NCI-H2081 (cell line): ENCODE measurements at places on chromosomes 13 and 19.

DNA sequence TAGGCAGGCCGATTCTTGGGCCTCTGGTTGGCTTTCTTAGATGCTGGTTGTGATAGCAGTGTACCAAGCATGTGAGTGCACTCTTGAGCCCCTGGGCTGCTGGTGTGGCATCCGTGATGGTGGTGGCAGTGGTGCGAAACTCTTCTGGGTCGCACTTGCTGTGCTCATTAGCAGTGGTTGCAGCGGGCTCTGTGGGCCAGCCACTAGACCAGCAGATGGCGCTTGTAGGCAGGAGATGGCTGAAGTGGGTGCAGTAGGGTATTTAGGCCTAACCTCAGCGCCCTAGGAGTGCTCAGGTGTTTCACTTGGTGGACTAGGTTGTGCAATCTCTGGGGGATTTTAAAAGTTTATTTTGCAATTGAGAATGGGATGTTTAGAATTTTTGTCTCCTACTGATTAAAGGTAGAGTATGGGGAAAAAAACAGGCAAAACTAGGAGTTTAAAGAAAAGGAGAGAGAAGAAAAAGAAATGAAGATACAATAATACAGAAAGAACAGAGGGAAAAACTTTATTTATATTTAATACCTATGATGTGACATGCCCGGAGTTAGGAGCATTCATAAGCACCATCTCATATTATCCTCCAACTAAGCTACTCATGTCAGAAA, 4.3 kb upstream of the ZNF17 start:
- peak; percentile 52 for DNase-seq

DNA sequence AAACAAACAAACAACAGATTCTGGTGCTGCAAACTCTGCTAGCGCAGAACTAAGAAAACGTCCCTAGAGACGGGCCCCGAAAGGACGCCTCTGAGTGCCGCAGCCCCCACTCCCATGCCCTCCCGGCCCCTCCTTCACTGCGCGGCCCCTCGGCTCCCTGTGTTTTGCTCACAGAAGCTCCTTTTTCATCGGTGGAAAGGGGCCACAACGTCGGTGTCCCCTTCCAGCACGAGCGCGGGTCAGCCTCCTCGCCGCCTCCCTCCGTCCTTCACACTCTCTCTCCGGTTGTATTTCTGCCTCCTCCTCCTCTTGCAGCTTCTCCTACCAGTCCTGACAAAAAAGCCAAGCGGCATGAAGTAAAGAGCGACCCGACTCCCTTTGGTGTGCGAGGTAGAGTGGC, 14.8 kb upstream of the F7 start:
- no peak for DNase-seq

- no peak for DNase-seq
Observed at GRCh38 chr13:33087790-33088189, 71.6 kb downstream of the KL start.

DNA sequence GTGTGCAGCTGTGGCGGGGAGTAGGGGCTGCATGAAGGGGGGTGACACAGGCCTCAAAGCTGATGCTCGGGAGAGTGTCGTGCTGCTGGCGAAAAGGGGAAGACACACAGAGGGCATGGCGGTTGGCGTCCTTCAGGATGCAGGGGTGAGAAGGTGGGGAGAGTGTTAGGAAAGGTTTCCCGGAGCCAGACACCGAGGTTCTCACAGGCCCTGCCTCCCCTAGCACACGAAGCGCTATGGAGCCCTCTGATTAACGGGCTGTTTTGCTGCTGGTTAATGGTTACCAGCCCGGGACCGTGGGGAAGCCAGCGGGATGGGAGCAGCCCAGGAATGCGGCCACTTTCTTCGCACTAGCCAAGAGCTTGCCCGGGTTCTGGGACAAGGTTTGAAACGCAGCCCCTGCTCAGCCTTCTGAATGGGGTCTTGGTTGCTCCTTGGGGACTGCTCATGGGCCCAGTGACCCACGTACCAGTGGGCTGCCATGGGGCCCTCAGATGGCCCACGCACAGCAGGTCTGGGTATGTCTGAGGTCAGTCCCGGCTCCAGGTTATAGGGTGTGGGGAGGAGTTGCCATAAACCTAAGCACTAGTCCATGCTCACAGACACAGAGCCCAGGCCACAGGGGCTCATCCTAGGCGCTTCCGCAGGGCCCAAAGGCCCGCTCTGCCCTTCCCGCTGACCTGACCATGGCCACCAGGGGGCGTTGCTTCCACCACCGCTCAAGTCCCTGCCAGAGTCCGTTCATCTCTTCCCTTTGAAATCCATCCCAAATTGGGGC, 31.3 kb upstream of the ISYNA1 start:
- DNase-seq, result peak; percentile 17

GRCh38 chr13:20191311-20192157, 1.2 kb downstream of the GJB2 start:
- DNase-seq, result no peak

- no peak for DNase-seq
Observed at GRCh38 chr13:48569104-48569666, 36.3 kb upstream of the RCBTB2 start.

GRCh38 chr19:10191347-10191746, 3.4 kb downstream of the DNMT1 start:
- DNase-seq, result no peak

GRCh38 chr13:48838193-48838973, 137.3 kb upstream of the FNDC3A start:
- DNase-seq, result no peak

DNA sequence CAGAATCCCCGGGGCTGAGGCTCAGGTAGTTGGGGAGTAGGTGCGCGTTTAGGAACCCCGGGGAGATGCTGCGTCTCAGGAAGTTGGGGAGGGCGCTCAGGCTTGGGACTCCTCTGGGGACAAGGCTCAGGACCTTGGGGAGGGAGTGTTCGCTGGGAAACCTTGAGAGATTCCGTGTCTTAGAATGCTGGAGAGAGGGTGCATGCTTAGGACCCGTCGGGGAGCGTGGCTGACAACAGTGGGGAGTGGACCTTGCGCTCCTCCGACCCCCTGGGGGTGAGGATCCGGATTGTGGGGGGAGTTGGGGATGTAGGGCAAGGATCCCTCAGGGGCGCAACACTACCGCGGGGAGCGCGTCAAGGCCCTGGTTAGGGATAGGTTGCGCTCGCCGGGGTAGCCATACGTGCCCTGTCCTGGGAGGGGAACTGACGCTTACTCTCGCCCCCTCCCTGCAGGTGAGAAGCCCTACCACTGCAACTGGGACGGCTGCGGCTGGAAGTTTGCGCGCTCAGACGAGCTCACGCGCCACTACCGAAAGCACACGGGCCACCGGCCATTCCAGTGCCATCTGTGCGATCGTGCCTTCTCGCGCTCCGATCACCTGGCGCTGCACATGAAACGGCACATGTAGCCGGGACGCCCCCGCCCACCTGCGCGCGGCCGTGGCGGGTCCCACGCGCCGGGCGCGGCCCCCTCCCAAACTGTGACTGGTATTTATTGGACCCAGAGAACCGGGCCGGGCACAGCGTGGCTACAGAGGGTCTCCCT, 2.0 kb downstream of the KLF2 start:
- DNase-seq, result no peak

- DNase-seq, result no peak
Observed at GRCh38 chr13:103199380-103200088, 133.3 kb upstream of the SLC10A2 start.
